HCT116 (cell line): ENCODE measurements at places on chromosomes 7 and 10.
A peak's percentile ranks its signal among the peaks of the same experiment; 100 is the strongest.

DNA sequence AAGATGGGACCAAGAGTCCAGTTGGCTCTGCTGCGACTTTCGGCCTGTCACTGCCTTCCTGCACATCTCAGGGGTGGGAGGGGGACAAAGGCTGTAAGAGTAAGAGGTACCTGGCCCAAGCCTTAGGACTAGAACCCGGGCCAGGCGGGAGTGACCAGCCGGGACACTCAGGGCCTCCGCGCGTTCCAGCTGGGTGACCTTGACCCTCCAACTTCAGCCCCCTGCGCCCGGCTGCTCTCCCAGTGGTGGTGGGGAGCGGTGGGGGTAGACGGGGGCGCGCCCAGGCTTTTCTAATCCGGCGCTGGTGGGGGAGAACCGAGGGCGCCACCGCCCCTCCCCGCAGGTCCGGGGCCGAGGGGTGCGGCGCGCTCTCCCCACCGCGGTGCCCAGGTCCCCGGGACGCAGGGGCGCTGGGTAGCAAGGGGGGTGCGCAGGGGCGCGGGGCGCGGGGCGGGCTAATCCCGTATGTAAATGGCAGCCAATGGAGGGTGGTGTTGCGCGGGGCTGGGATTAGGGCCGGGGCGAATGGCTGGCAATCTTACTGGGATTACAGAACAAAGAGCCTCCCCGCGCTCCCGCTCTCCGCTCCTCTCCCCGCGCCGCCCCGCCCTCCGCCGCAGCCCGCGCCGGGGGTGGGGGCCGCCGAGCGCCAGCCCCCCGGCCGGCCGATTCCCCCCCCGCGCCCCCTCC, at the start of gene GTF2IRD1:
TSS of gene GTF2IRD1 (plus strand) at position 585 of the 690 bp plus-strand sequence. CDS start 54,175 bp downstream, outside the sequence.
- no peak for DNase-seq

GRCh38 chr7:83347945-83348444, 185.3 kb upstream of the PCLO start:
- no peak for DNase-seq

DNA sequence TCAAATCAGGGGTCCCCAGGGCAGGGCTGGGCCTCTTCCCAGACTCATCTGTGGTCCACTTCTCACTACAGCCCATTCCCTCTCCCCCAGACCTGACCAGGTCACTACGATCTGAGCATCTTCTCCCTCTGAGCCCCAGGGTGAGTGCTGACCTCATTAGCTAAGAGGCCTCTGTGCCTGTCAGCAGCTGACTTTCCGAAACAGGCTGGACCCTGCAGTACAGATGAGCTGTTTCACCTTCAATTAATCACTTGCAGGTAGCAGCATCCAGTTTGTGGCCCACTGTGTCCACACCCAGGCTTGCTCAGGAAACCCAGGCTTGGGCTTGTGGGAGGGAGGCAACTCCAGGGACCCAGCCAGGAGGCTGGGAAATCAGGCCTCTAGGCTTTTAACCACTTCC, 24.3 kb downstream of the SRRM3 start:
- no peak for DNase-seq

GRCh38 chr7:112723416-112723815, 66.8 kb downstream of the TMEM168 start:
- DNase-seq = no peak

DNA sequence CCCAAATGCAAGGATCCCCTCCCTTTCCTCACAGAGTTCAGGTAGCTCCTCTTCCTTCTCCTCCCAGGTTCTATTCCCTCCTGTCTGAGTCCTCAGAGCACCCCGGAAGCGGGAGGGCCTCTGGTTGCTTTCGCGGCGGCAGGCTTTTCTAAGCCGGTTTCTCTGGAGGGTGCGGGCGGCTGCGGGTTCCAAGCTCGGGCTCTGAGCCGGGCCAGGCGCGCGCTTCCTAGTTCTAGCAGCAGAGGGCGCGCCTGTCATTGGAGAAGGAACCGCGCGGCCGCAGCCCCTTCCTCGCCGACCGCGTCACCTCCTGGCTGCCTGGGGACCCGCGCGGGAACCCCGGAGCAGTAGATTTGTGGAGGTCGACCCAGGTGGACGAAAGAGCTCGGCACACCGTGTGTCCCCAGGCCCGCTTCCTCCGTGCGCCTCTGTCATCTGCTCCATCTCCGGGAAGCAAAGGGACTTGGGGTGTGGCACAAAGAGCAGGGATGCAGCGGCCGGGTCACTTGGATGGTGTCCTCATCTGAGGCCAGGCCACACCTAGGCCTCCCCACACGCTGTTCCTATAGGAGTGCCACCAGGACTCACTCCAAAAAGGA, 389.0 kb upstream of the PODXL start:
- DNase-seq = peak; percentile 15

DNA sequence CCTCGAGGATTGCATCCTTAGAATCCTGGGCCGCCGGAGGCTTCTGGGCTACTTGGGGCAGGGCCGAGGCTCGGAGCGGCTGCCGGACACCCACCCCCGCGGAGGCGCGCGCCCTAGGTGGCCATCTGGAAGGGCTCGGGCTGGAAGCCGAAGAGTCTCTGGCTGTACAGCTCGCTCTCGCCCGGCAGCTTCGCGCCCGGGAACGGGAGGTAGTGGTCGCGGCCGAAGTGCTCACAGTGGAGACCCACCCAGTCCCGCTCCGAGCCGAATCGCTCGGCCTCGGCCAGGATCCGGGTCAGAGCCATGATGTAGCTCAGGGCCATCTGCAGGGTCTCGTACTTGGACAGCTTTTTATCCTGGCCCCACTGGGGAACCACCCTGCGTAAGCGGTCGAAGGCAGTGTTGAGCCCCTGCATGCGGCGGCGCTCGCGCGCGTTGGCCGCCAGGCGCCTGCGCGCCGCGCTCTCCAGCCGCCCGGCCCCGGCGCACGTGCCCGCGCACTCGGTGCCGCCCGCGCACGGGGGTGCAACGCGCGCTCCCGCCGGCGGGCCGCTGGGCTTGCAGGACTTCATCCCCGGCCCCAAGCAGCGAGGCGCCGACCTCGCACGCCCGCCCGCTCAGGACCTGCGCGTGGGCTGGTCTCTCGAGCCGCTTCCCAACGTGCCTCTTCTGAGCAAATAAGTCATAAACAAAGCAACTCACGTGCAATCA, 652 bp downstream of the ATOH7 start:
- peak; percentile 45 for DNase-seq

- no peak for DNase-seq
Observed at GRCh38 chr10:73946253-73947145, 35.6 kb downstream of the PLAU start.

DNA sequence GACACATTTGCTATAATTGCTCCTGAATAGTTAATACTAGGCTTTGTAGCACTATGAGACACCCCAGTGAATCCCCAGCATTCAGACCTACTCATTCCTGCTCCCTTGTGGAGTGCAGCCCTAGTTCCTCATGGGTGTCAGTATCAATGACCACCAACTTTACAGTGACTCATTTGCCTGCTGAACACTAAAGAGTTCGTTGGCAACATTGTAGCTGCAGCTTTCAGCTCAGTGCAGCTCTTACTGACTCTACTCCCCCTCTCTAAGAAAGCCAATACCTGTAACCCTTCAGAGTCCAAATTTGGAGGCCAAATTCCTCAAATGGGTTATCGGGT, 127.1 kb upstream of the MTPN start:
- no peak for DNase-seq

DNA sequence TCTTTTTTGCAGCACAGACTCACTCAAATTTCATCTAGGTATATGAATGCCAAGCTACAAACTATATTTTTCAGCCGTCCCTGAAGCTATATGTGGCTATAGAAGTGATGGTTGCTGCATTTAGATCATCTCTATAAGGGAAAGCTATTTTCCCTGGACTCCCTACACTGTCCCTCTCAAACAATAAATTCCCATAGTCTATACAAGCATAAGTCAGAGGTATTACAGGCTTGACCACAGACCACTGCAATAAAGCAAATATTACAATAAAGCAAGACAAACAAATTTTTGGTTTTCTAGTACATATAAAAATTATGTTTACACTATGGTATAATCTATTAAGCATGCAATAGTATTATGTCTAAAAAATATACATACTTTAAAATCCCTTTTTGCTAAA, 1015.5 kb upstream of the LRRN3 start:
- no peak for DNase-seq

- DNase-seq = no peak
Observed at GRCh38 chr10:104337521-104337984, 712 bp downstream of the ITPRIP start.

- DNase-seq = peak; percentile 88
Observed at GRCh38 chr7:149071641-149072437, 18.7 kb downstream of the ZNF786 start.

GRCh38 chr10:131689016-131689415, 211.8 kb upstream of the PPP2R2D start:
- DNase-seq = no peak

DNA sequence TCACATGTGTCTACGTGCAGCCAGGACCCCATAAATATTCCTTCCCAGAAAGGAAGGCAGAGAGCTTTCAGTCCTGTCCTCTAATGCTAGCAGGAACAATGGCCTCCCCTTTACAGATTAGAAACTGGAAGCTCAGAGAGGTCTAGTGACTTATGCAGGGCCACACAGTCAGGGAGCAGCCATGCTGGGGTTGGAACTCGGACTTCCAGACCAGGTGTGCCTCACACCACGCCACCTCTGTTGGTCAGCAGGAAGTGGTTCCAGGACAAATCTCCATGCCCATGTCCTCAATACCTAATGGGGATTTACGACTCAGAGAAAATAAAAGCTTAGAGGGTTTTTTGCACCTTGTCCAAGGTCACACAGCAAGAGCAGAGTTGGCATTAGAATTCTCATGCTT, 378.9 kb downstream of the RPS24 start:
- DNase-seq = no peak

DNA sequence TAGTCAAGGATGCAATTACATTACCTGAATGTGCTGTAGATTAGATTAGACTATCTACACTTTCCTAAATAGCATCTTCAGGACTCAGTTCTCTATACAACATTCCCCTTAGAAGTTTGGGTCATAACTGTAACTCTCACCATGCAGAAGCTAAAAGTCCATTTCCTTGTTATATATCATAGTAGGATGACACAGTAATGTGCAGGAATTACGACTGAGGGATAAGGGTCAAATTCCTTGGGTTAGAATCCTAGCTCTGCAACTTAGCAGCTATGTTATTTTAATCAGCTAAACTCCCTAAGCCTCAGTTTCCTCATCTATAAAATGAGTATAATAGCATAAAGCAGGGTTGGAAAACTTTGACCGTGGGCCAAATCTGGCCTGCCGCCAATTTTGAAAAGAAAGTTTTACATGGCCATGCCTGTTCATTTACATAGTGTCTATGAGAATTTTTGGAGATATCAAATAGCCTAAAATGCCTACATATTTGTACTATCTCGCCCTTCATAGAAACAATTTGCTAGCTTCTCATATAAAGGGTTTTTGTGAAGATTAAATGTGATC, 14.8 kb downstream of the NRCAM start:
- no peak for DNase-seq

DNA sequence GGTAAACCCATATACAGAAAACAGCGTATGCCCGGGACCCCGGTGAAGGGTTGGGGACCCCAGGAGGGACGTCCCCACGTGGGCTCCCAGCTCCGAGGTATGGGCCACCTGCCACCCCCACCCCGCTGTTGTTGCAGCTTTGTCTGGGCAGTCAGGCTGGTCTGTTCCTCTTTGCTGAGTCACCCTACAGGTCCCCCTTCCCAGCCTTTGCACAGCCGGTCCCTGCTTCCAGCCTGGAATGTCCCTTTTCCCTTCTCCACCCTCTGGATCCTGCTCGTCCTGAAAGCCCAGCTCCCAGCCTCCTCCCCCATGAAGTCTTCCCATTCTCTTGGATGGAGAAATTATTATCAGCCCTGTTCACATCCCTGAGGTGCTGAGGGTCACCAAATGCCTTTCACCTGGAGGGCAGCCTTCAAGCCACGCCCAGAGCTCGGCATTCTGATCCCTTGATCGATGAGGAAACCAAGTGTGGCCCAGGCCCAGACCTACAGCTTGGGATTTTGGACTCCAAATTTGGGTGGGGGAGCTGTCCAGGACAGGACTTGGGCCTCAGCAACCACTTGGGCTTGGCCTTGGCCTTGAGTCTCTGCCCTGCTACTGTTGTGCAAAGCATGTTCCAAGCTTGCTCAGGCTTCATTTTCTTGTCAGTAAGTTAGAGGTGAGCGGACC, 2.6 kb downstream of the CLDN4 start:
- DNase-seq = no peak

- no peak for DNase-seq
Observed at GRCh38 chr10:98453729-98454128, 7.0 kb upstream of the HPS1 start.

DNA sequence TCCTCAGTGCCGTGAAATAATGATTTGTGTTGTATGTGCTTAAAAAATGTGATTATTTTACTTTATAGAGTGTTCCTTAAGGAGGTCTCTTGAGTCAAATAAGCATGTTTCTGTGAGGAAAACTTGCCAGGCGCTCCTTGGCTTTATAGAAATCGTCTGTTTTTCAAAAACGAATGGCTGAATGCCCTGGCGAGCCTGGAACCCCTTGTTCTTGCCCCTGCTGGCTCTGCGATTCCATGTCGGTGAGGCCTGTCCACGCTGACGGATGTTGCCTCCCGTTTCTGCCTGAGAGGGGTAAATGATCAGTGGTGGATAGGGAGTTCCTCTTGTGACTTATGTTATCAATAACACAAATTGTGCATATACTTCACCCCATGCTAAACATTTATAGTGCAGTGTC, 75.5 kb downstream of the MGMT start:
- DNase-seq = no peak

- DNase-seq = no peak
Observed at GRCh38 chr10:79425074-79425532, 20.3 kb downstream of the ZCCHC24 start.

GRCh38 chr7:137985897-137986251, 16.0 kb downstream of the CREB3L2 start:
- DNase-seq = no peak

GRCh38 chr10:44853148-44853734, 57.9 kb upstream of the TMEM72 start:
- DNase-seq = no peak

GRCh38 chr7:75989500-75990388, 4.7 kb downstream of the TMEM120A start:
- DNase-seq = no peak

DNA sequence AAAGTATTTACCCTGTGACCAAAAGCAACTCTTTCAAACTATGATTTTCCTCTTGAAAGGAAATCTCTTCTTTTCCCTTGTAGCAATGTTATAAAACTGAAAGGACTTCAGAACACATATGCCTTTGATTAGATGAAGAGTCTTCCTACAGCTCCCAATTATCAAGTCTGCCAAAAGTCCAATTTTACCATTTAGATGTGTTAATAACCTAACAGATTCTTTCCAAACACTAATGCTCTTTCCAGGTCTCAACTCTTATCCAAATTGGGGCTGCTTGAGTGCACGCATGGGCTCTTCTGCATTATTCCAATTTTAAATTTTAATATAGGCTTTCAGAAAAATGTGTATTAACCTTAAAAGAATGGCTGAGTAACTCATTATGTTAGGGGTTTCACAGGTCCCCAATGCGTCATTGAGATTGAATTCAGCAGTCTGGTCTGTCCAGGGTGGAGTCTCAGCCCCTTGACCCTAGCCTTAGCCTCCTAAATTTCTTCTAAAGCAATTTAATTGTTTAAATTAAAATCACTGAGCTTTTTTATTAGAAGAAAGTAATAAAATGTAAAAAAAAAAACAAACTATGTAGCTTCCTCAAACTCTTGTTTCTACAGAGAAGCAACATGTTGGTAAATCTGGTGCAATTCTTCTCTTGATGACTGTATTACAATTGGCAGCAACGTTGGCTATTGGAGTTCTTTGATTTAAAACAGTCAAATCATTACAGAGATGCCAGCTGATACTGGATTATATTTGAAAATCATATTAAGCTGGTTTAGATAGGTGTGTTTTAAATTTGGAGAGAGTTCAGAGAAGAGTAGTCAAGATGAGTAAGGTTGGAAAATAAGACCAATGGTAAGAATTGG, 170.4 kb downstream of the DKK1 start:
- no peak for DNase-seq

GRCh38 chr7:93894966-93895640, 4.5 kb upstream of the TFPI2 start:
- DNase-seq = no peak
